HCT116 (cell line): ENCODE measurements at places on chromosomes 16 and 17. TPM values are rescaled to one million over a fixed set of nuclear protein-coding genes. Genes with fewer than 3 reads are reported as not detected.

WNT9B gene
- not detected for total RNA-seq

KANSL1 gene
- 77.5 TPM for total RNA-seq

GAST gene
- total RNA-seq = not detected

KRTAP4-9 gene
- not detected for total RNA-seq

CEMP1 gene
- 0.32 TPM for total RNA-seq

TBX4 gene
- 0.27 TPM for total RNA-seq

ACSM2A gene
- total RNA-seq = not detected

KRTAP2-3 gene
- 6.3 TPM for total RNA-seq

ABCA9 gene
- total RNA-seq = not detected

CX3CL1 gene
- 0.15 TPM for total RNA-seq

RGS11 gene
- total RNA-seq = not detected

MARVELD3 gene
- 20.9 TPM for total RNA-seq

ACE gene
- 7.7 TPM for total RNA-seq

CCDC102A gene
- 4.5 TPM for total RNA-seq

ST6GALNAC1 gene
- total RNA-seq = not detected

NUFIP2 gene
- total RNA-seq = 66.5 TPM

HS3ST3B1 gene
- 2.4 TPM for total RNA-seq

DNAH9 gene
- total RNA-seq = not detected

KRTAP4-3 gene
- not detected for total RNA-seq

HSD11B2 gene
- 9.7 TPM for total RNA-seq

SLFN11 gene
- not detected for total RNA-seq

HSPB9 gene
- not detected for total RNA-seq

GNG13 gene
- total RNA-seq = not detected

PHF12 gene
- total RNA-seq = 35.7 TPM

YPEL3 gene
- 10.9 TPM for total RNA-seq

TP53TG3E gene
- total RNA-seq = not detected
